ENCODE measurements at places on chromosomes 2 and 18. TPM values are rescaled to one million over a fixed set of nuclear protein-coding genes. Genes with fewer than 3 reads are reported as not detected.

DNA sequence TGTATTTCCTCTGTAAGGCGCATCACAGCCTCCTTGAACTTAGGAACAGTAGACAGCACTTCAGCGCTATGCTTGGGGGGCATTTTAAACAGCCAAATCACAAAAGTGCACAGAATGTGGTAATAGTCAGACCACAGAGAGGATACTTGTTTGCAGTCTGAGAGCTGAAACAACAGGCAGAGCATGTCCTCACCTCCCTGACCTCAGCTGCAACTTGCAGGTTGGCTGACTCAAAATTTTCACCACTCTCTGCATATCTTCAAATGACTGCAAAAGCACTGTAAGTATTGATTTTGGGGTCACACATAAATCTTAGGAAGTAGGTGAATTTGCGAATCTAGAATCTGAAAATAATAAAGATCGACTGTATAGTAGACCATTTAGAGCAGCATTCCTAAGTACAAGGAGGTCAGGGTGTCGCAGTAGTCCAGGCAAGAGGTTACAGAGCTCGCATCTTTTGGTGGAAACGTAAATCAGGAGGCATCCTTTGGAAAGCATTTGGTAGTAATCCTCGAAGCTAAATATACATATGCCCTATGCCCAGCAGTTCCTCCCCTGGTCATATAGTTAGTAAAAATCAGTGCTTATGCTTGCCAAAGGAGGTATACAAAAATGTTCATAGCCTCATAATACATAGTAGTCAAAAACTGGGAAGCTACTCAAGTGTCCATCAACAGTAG lies 108.2 kb upstream of the MYCN start:
- DNase-seq: no peak

DNA sequence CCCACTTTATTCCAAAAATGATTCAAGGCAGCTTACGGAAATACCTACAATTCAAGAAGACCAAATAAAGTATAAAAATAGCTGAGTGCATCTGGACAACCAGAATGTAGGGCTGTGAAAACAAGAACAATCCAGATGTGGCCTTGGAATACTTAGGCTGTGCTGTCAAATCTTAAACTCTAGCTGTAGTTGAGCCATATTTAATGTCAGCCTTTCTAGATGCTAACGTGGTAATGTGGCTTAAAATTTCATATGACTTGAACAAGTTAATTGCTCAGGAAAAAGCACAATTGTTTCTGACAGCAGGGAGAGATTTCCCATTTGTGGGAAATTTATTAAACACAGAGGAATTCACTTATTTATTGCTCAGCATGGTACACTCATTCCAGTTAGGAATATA lies 14.6 kb upstream of the NAPG start:
- no peak for DNase-seq

DNA sequence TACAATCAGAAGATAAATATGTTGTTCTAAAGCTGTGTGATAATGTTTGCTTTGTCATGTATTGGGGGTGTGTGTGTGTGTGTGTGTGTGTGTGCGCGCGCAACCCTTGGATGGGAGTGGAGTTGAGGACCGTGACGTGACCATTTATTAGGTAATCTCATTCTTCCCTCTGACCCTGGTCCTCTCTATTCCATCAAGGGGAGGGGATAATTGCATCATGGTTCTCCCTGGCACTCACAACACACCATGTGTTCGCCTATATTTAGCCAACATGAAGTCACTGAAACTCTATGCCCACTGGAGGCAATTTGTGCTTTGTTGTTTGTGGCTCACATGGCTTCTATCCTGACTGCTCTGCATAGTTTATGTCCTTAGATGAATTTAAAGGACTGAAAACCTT lies 79.8 kb upstream of the LRPPRC start:
- peak; percentile 86 for DNase-seq

GRCh38 chr18:11096411-11096810 lies 53.0 kb downstream of the PIEZO2 start:
- no peak for DNase-seq

DNA sequence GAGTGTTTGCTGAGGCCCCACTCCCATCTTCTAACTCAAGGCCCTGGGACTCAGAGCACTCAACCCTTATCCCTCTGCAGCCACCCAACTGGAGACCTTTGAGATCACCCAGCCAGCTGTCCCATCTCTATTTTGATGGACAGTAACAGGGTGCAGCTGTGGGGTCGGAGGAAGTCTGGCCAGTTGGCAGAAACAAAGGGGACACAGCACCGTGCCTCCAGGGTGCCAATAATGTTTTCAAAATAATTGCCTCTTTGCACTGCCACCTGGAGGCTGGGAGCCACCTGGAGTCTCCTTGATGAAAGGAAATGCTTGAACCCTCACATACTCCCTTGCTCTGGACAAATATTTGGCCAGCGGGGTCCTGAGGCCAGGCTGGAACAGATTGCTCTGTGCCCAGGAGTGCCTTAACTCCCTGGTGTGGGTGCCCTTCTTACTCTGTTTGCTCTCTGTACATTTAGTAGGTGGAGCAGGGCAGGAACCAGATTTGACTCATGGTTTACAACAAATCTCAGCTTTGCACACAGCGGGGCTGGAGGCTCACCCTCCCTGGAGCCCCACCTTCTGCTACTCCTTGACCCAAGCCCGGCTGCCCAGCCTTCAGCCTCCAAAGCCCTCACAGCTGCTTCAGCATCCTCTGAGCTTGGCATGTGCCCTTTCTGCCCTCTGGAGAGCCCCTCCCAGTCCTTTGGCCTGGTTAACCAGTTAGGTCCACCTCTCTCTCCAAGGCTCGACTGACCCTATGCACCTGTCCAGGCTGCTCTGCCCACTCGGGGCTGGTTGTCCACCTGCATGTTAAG lies 17.2 kb downstream of the MAL start:
- no peak for DNase-seq

DNA sequence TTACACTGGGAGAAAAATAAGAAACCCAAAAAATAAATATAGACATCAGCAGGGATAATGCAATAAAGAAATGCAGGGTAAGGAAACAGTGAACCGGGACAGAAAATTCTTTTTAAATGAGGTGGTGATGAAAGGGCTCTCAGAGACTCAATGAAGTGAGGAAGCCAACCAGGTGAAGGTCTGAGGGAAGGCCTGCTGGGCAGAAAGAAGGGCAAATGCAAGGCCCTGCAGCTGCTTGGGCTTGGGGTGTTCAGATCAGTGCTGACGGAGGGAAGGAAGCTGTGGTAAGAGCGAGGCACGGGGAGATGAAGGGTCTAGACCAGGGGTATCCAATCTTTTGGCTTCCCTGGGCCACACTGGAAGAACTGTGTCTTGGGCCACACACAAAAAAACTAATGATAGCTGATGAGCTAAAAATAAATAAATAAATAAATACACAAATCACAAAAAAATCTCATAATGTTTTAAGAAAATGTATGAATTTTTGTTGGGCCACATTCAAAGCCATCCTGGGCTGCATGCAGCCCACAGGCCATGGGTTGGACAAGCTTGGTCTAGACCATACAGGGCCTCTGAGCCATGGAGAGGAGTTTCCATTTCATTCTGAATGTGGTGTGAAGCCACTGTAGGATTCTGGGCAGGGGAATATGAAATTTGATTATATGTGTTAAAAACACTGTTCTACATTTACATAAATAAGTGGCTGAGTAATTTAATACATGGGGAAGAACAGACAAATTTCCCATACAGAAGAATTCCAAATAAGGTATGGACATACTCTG lies 96.3 kb upstream of the DNMT3A start:
- DNase-seq: no peak

GRCh38 chr2:107006836-107007235 lies 120.9 kb upstream of the ST6GAL2 start:
- DNase-seq: no peak

DNA sequence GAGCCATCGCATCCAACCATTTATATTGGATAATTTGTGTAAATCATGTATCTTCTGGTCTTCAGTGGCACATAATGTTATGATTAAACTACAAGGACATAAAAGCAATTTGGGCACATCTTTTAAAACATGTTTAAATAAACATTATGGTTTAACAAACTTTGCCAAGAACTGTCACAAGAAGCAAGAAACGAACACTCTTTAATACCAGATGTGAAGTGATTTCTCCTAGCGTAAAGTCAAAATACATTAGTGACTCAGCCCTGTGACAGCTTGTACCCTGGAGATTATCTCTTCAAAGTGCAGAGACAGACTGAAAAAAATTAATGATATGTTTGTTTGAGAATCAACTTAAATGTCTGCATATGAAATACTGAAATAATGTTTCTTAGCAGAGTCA lies 39.9 kb downstream of the DSEL start:
- DNase-seq: no peak

- no peak for DNase-seq
These were observed 20.3 kb downstream of the CABLES1 start for GRCh38 chr18:23155537-23155936.

CAVIN2 gene
- 10.5 TPM for total RNA-seq

GPR35 gene
- total RNA-seq: 2.4 TPM

IRS1 gene
- total RNA-seq: 12.2 TPM
